Adrenal gland (tissue), 19 donors: ENCODE measurements at places on chromosomes 16 and 17. TPM values are rescaled to one million over a fixed set of nuclear protein-coding genes. Genes with fewer than 3 reads are reported as not detected.
A peak's percentile ranks its signal among the peaks of the same experiment; 100 is the strongest.

DNA sequence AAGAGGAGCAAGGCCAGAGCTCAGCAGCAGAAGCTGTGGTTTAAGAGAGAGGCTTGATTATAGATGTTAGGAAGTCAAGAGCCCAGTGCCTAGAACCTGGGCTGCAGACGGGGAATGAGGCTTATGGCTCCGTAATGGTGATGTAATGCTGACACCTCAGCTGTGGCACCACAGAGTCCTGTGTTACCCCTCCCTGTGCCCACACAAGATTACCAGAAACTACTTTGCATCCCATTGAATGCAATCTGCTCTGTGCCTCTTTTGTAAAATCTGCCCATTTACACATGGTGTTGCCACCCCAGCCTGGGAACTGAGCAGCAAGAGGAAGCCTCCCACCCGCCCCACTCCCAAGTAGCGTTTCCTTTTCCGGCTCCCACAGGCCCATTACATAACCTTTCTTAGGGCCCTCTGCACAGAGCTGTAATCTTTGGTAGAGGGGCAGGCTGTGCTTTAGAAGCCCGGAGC is 57.0 kb downstream of the PITPNC1 start:
- no peaks in the 10 kb centered on the region for H3K27me3 ChIP-seq
- peak; percentile 50 for DNase-seq
- no peak overlapping the region for H3K4me3 ChIP-seq
- no peak overlapping the region for H3K27ac ChIP-seq
- H3K36me3 ChIP-seq, result no peaks in the 10 kb centered on the region

- H3K4me1 ChIP-seq, result no peaks in the 10 kb centered on the region
- H3K27ac ChIP-seq, result no peak overlapping the region
- no peaks in the 10 kb centered on the region for H3K36me3 ChIP-seq
- no peaks in the 10 kb centered on the region for H3K27me3 ChIP-seq
- no peak for DNase-seq
Measured at GRCh38 chr16:24825696-24826095, 20.1 kb upstream of the SLC5A11 start.

DNA sequence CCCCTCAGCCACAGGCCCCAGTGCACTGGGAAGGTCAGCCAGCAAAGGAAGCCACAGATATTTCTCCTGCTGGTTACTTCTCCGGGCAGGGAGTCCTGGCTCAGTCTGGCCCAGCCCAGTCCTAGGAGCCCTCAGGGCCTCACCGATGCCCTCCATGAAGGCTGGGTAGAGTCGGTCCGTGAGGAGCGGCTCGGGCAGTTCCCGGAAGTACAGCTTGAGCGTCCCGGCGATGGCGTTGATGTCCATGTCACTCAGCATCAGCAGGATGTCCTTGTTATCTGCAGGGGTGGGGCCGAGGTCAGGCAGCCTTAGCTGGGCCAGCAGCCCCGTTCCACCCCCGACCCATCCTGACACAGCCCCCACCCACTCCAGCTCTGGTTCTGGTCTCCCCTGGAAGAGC is 13.7 kb downstream of the TIMM22 start:
- no peak for DNase-seq
- no peaks in the 10 kb centered on the region for H3K27me3 ChIP-seq
- H3K27ac ChIP-seq, result no peak overlapping the region
- H3K4me1 ChIP-seq, result peaks cover 9% of the 10 kb centered on the region
- no peak overlapping the region for H3K4me3 ChIP-seq
- peaks cover 59% of the 10 kb centered on the region for H3K36me3 ChIP-seq

DNA sequence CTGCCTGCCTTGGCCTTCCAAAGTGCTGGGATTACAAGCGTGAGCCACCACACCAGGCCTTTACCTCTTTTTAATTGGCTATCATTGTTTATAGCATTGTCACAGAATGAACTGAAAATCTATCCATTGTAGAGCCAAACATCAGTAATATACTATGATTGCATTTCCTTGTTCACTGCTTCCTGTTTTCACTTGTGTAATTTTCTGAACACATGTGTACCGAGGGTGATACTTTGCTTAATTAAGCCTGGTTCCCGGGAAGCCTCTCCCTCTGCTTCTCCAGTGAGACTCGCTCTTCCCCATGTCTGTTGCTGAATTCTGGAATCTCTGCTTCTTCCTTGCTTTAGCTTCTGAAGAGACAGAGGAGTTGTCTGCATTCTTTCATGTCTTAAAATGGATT is 33.1 kb downstream of the POLR3E start:
- H3K36me3 ChIP-seq, result peaks cover 71% of the 10 kb centered on the region
- H3K27me3 ChIP-seq, result no peaks in the 10 kb centered on the region
- no peak for DNase-seq

DNA sequence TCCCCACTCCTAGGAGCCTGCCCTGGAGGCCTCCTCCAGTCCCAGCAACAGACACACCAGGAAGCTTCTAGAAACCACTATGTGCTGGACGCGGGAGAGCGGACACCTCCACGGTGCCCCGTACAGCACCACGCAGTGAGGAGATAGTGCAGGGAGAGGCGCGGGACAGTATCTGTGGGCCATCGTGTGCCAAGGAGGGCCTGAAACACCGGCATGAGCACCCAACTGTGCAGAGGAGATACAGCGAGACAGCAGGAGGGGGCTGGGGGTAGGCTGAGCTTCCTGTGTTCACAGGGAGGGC is 57.7 kb downstream of the ZNF778 start:
- no peak overlapping the region for H3K27ac ChIP-seq
- H3K27me3 ChIP-seq, result no peaks in the 10 kb centered on the region
- H3K4me1 ChIP-seq, result peaks cover 10% of the 10 kb centered on the region

- H3K36me3 ChIP-seq, result no peaks in the 10 kb centered on the region
- no peak overlapping the region for H3K4me3 ChIP-seq
- H3K27ac ChIP-seq, result peak overlapping the region; percentile 88
- H3K4me1 ChIP-seq, result peaks cover 36% of the 10 kb centered on the region
- peak; percentile 86 for DNase-seq
Measured at GRCh38 chr17:82216301-82217119, 3.9 kb upstream of the CCDC57 start.

DNA sequence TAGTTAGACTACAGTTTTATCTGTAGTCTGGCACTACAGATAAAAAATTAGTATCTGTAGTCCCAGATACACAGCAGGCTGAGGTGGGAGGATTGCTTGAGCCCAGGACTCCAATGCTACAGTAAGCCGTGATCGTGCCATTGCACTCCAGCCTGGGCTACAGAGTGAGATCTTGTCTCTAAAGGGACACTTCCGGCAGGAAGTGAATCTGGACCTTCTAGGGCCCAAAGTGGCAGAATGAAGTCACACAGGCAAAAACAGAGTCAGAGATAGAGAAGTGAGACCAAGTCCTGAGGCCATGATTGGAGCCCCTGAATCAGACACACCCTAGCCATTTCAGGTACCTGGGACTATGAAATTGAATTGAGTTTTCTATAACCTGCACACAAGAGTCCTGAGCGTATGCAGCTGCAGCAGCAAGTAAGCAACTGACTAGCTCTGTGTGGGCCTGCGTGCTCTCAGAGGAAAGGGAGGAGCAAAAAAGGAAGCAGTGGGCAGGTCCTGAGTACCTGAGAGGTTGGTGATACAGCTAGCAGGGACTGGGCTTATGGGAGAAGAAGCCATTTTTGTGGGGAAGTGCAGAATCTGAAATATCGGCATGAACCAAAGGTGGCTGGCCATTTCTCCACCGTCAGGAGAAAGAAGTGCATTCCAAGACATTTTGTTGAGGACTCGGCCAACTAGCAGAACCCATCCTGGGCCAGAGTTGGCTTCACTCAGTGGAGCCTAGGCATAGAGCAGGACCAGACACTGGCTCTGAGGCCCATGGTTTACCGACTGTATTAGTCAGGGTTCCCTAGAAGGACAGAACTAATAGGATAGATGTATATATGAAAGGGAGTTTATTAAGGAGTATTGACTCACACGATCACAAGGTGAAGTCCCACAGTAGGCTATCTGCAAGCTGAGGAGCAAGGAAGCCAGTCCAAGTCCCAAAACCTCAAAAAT is 27.2 kb upstream of the BRD7 start:
- H3K4me1 ChIP-seq, result no peaks in the 10 kb centered on the region
- no peaks in the 10 kb centered on the region for H3K36me3 ChIP-seq
- H3K27ac ChIP-seq, result no peak overlapping the region
- no peak for DNase-seq
- H3K4me3 ChIP-seq, result no peak overlapping the region
- no peaks in the 10 kb centered on the region for H3K27me3 ChIP-seq

- peaks cover 30% of the 10 kb centered on the region for H3K27me3 ChIP-seq
- no peak overlapping the region for H3K4me3 ChIP-seq
- no peak for DNase-seq
Measured at GRCh38 chr16:89571636-89572035, 3.9 kb upstream of the CPNE7 start.

SRSF1 gene
- 207 TPM for total RNA-seq

VPS35 gene
- 84.5 TPM for total RNA-seq

- no peak overlapping the region for H3K4me3 ChIP-seq
- H3K4me1 ChIP-seq, result peaks cover 14% of the 10 kb centered on the region
- H3K36me3 ChIP-seq, result no peaks in the 10 kb centered on the region
- DNase-seq, result no peak
Measured at GRCh38 chr17:1755827-1756262, 6.0 kb upstream of the SERPINF1 start.

- H3K4me3 ChIP-seq, result no peak overlapping the region
- DNase-seq, result no peak
- peaks cover 11% of the 10 kb centered on the region for H3K4me1 ChIP-seq
Measured at GRCh38 chr17:82232876-82233785, 4.3 kb downstream of the SLC16A3 start.
